ENCODE measurements at places on chromosomes 7 and 10.

GRCh38 chr10:68074031-68074774 lies 880 bp downstream of the HERC4 start:
- peak; percentile 46 for DNase-seq

DNA sequence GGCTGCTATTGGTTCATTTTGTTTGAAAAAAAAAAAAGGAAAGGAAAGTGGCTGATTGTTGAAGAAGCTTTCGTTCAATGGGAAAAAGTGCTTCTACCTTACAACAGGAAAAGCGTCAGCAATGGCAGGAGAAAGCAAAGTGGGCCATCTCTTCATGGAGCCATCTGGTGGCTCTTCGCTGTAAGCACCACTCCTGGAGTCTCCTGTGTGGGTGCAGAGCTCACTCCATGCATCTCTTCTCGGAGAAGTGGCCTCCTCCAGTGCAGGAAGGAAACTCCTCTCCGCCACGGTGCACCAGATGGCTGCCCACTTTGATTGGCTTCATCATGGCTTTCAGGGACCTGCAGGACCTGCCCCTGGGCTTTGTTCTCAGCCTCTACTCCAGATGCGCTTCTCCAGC lies 250.9 kb downstream of the PTEN start:
- DNase-seq, result peak; percentile 60

DNA sequence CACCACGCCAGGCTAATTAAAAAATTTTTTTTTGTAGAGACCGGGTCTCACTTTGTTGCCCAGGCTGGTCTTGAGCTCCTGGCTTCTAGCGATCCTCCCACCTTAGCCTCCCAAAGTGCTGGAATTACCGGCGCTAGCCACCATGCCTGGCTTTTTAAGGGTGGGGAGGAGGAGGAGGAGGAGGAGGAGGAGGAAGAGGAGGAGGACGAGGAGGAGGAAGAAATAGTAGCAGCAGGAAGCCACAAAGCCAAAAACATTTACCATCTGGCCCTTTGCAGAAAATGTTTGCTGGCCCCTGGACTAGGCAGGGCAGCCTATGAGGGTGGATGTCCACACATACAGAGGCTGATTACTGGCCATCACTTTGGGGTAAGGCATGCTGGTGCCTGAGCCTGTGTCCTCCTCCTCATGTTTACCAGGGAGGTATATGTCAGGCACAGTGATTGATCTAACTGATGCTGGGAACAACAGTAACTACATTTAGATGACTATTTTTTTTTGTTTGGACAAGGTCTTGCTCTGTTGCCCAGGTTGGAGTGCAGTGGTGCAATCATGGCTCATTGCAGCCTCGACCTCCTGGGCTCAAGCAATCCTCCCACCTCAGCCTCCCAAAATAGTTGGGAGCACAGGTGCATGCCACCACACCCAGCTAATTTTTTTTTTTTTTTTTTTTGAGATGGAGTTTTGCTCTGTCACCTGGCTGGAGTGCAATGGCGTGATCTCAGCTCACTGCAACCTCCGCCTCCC lies 122.1 kb downstream of the HIP1 start:
- DNase-seq, result no peak

DNA sequence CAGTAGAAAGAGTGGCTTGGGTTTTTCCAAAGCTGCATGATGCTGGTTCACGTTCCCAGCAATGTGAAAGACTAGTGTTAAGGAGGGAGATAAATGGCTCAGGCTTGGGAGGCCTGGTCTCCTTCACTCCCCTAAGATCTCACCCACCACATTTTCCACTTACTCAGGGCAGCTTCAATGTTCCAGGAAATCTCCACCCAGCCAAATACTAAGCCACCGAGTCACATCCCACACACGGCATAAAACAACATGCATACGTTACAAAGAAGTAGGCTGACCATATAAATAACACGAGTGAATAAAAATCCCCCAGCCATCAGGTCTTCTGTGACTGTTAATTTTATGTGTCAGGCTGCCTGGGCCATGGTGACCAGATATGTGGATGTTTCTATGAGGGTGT lies 303.5 kb downstream of the SFMBT2 start:
- DNase-seq, result no peak

- DNase-seq, result no peak
These were observed 54.9 kb downstream of the AKAP9 start for GRCh38 chr7:91995391-91996105.

- DNase-seq, result no peak
These were observed 109.7 kb downstream of the VIPR2 start for GRCh38 chr7:159034988-159035387.

DNA sequence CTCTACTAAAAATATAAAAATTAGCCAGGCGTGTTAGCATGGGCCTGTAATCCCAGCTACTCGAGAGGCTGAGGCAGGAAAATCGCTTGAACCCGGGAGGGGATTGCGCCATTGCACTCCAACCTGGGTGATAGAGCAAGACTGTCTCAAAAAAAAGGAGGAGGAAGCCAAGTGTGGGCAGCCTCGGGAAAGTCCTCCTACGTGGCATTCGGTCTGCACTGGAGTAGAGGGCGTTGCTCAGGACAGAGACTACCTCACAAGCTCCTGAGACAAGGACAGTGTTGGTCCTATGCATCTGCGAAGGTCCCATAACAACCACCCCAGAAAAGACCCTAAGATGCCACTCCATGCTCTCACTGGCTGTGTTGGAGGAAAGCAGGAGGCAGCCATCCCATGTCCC lies 10.0 kb upstream of the SERPINE1 start:
- no peak for DNase-seq

DNA sequence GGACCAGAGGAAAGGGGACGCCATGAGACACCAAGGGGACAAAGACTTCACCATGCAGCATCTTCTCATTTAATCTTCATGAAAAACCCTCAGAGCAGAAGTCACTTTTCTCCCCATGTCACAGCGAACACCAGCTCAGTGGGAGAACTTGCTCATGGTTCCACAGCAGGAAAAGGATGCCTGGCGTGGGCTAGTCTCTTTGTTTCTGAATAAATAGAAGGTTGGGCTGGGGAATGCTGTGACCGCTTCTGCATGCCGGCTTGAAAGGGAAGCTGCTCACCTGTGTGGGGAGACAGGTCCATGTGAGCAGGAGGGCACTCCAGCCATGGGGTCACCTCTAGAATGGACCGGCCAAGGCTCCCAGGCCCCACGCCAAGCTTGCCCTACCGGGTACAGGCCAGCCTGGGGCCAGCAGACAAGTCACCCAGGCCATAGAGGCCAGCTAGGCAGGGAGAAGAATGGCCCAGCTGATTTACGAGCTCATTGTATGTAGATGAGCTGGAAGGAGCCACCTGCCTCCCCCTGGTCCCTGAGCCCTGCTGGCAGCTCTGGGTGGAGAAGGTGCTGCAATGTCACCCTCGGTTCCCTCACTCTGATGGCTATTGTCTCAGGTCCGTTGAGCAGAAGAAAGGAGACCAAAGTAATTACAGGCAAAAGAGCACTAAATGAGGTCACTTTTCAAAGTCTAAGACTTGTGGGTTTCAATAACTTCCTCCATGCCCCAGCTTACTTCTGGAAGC lies 82.0 kb upstream of the PDZD8 start:
- no peak for DNase-seq

- DNase-seq, result no peak
These were observed 75.3 kb downstream of the EPC1 start for GRCh38 chr10:32271617-32272016.

GRCh38 chr7:29306319-29306991 lies 111.9 kb downstream of the CHN2 start:
- DNase-seq, result no peak

- DNase-seq, result no peak
These were observed 315.0 kb downstream of the PTPRN2 start for GRCh38 chr7:158272509-158273137.

DNA sequence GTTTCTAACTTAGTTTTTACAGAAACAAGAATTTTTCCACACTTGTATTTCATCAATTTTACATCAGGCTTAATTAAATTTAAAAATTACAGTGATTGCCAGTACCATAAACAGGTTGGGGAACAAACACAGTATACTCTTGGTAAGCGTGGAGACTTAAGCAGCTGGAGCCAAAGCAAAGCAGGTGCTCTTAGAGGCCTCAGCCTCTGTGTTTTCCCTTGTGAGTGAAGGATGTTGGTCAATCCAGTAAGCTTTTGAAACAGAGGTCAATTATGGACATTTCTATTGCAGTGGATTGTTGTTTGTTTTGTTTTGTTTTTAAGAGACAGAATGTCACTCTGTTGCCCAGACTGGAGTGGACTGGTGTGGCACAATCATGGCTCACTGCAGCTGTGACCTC lies 100.6 kb upstream of the CELF2 start:
- no peak for DNase-seq

DNA sequence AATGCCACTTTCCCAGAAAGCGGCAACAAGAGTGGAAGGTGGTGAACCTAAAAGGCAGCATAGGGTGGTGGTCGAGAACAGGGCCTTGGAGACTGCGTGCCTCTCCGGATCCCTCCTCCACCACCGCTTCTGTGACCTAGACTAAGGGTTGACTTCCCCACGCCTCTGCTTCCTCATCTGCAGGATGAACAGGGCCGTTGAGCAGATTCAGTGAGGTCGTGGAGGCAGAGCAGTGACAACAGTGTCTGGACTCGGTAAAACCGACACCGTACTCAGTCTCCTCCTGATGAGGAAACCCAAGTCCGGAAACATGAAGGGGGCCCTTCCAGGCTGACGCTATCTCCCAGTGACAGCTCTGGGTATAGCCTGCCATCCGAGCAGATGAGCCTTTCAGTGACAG lies 162.6 kb downstream of the CELF2 start:
- DNase-seq, result peak; percentile 68

- no peak for DNase-seq
These were observed 12.5 kb upstream of the AKR1E2 start for GRCh38 chr10:4813496-4813895.

DNA sequence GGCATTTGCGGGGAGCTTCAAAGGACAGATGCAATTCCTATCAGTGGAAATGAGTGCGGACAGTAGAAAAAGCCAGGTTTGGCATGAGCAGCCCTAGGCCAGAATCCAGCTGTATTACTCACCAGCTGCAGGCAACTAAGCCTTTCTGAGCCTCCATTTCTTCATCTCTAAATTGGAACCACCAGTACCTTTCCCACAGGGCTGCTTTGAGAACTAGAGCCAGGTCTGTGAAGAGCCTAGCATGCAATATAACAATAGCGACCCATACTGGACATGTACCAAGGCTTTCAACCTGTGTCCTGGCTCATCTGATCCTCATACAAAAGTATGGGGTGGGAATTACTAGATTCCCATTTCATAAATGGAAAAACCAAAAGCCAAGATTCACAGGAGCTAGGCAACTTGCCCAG lies 101.0 kb downstream of the GSAP start:
- DNase-seq, result no peak

DNA sequence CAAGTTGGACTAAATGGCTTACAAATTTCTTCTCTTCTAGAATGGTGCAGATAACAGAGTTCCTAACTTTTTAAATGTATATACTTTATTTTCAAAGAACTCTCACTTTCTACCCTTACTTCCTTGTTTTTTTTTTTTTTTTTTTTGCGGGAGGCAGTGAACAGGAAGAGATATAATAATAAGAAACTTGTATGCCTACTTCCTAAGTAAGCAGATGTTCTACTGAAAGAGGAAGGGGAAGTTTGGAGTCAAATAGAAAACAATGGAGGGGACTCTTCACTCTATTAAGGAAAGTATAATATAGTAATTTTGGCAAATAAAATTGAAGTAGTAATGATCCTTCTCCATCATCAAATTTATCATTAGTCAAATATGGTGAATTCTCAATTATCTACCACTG lies 754.0 kb downstream of the KCNMA1 start:
- DNase-seq, result no peak

GRCh38 chr7:24721481-24722001 lies 35.7 kb downstream of the GSDME start:
- no peak for DNase-seq

DNA sequence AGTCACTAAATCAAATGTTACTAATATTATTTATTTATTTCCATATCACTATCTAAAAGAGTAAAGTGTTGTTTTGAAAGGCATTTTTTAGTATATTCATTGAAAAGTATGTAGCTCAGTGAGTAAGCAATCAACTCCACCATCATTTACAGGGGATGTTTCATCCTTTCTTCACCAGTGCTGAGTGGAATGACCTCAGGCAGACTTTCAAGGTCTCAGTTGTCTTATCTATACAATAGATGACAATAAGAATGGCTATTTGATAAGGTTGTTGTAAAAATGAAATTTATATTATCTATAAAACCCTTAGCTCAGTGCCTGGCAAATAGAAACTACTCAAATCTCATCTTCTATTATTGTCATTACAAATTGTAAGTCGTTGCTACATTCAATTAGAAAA lies 204.3 kb upstream of the CSTF2T start:
- no peak for DNase-seq

GRCh38 chr10:47244560-47245500 lies 55.2 kb upstream of the GDF10 start:
- no peak for DNase-seq

GRCh38 chr10:51521605-51522004 lies 177.8 kb downstream of the CSTF2T start:
- DNase-seq, result no peak

- DNase-seq, result no peak
These were observed 37.2 kb downstream of the DLG5 start for GRCh38 chr10:77889277-77889903.

- DNase-seq, result no peak
These were observed 49.1 kb downstream of the SHH start for GRCh38 chr7:155763122-155763521.

DNA sequence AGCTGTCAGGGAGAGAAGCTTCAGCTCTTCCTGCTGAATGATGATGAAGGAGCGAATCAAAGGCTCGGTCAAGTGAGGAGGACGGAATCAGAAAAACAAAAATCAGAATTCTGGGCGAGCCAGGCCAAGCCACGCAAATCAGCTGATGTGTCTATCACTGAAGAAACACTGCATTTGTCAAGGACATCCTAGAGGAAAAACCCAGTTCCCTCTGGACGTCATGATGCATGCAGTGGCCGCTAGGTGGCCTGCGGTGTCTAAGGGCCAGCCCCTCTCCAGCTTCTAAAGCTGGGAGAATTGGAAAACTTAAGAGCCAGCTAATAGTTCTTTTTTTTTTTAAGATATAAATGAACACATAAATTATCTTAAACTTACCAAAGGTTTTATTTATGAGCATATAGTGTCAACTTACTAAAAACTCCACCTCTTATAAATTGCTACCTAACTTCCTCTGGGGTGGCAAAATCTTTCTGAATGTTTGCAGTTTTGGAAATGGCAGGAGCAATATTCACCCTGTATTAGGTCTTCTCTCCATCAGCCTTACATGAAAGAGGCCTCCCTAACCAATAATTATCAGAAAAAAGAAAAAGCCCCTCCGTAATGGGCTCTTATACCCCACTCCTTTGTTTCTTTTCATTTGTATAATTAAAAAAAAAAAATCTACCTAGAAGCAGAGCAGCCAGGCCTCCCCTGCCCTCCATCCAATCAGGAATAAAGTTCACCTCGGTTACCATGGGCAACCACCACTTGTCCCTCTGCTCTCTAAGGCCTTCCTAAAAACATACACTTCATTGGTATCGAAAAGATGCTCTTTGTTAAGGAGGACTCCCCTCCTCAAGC lies 186.8 kb downstream of the USP6NL start:
- DNase-seq, result peak; percentile 52

- no peak for DNase-seq
These were observed 276.9 kb downstream of the SKAP2 start for GRCh38 chr7:26587536-26587935.

DNA sequence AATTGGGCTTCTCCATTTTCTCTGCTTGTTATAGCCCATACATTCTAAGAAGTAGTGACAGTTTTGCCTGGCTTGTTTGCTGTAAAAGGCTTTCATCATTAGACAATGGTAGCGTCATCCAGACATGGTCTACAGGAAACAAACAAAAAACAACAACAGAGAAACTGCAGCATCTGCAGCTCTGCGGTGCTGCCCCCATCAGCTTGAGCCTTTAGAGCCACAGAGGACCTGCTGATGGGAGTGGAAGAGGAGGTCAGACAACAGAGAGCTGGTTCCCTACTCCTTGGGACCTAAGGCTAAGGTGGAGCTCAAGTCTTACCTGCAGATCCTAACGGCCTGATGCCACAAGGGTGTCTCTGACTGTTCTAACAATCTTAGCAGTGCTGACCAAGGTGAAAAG lies 3.1 kb downstream of the INA start:
- no peak for DNase-seq
